ENCODE measurements at places on chromosomes 7 and 10.
A peak's percentile ranks its signal among the peaks of the same experiment; 100 is the strongest.

- DNase-seq = peak; percentile 29
These were observed 144.9 kb downstream of the ELAPOR2 start for GRCh38 chr7:86914551-86914950.

DNA sequence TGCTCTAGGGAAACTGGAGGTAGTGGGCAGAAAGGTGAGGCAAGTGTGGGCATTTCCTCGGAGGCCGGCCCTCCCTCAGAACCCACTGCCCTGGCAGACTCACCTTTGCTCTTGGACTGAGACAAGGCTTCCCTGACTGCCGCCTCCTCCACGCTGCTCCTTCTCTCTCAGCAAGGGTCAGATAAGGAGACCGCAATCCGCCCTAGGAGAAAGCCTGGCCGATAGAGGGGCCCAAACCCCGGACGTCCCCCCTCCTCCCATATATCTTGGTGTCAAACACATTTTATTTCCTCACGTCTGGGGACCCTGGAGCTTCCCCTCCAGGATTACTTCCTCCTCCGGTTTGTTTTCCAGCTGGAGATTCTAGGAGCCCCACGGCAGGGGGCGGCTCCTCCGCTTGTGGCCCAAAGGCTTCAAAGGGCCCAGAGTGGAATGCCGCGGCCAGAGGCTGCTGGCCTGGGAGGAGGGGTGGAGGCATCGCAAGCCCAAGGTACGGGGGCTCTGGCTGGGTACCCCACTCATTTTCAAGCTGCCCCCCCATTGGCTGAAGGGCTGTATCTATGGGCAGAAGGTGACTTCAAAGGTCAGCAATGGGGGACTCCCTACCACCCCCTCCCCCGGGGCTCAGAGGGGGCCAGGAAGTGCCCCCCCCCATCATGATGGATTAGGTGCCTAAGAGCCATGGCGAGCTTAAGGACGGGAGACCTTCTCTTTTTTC is 31.7 kb upstream of the LBX1 start:
- DNase-seq = no peak

DNA sequence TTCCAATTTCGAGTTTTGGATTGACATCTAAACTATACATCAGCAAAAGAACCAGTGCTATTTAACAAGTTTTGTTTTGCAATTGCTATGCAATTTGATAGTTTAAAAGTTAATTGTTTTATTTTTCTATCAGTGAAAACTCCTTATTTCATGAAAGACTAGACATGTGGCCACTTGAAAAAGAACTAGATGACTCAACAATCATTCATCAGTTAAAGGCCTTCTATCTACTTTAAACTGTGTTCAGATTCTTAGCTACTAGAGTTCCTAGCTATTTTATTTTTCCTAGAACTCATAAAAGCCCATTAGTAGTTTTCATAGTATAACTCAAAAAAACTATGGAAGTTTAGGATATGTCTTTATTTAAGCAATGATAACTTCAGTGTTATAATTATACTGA is 104.6 kb upstream of the LSM8 start:
- peak; percentile 18 for DNase-seq

GRCh38 chr7:72429316-72429715 is 17.2 kb upstream of the CALN1 start:
- DNase-seq = no peak

- no peak for DNase-seq
These were observed 15.3 kb downstream of the JAZF1 start for GRCh38 chr7:28165261-28165660.

Data from RKO (cell line).